T-helper 9 cell (primary cell): ENCODE measurements at places on chromosomes 1 and 21.

DNA sequence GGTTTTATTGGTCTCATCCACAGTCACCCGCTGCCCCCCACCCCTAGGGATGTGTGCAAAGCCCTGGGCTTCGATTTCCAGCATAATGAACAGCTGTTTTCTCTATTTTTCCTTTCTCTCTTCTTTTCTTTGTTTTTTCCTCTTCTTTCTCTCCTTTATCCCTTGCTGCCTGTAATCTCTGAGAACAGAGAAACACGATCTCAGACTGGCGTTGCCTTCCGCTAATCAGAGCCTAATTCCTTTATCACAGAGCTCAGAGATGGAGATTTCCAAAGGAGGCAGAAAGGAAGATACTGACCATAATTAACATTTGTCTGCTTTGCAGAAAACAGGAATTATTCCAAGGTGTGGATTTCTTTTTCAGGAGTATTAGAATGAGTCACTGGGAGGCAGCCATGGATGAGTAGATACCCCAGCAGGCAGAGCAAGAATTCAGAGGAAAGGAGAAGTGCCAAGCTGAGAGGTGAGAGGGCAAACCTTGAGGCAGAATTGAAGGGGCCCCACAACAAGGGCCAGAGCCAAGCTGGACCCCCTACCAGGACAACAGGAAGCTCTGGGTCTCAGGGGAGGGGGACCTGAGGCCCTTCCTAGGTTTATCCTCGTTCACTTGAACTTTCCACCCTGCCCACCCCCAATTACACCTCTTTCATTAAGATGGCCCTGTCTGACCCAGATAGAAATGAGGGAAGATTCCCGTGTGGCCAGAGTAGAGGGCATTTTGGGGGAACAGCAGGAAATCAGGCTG lies 33.3 kb downstream of the MATN1 start:
- DNase-seq: no peak

DNA sequence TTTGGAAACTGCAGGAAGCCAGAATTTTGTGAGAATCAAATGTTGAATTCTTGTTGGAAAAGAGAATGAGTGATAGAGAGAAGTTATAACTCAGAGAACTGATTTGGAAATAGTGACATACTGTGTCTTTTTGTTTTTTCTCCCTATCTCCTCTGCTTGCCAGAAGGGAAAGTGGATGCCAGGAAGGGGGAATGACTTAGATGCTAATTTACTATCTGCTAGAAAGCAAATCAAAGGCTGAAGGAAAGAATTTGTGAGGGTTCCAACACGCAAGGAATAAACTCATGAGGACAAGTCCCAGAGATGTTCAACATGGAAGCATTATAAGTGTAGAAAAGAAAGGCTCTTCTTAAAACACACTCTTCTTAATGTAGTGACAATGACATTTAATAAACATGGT lies 20.5 kb upstream of the LRRC39 start:
- no peak for DNase-seq

DNA sequence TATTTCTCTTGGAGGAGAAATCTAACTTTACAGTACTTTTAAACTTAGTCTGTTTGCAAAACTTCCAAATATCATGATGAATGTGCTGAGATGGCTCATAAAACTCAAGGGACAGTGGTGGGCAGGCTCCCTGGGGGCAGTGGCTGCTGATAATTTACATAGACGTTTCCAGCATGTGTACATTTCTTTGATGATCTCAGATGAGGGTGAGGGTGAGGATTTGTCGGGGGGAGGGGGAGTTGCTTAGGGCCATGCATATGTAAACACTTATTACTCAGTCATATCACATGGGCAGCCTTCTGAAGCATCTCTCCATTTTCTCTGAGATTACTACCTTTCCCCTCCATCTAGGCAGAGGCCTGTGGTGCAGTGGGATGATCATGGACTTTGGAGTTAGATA lies 152.9 kb upstream of the HMGB4 start:
- no peak for DNase-seq

DNA sequence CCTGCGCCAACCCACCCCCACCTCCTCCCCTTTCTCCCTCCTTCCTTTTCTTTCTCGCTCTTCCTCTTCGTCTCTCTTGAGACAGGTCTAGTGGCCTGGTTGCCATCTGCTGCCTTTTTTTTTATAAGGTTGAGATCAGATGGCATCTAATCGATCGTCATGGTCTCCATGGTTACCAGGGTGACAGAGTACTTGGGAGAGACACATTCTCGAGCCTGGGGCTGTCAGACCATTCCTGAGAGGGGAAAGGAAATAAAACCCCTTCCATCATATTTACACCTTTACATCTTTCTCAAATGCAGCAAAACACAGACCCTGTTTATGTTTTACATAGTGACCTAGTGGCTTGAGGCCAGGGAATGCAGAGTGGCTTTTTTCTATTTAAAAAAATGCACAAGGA lies 53.5 kb upstream of the SLC22A15 start:
- DNase-seq: no peak

DNA sequence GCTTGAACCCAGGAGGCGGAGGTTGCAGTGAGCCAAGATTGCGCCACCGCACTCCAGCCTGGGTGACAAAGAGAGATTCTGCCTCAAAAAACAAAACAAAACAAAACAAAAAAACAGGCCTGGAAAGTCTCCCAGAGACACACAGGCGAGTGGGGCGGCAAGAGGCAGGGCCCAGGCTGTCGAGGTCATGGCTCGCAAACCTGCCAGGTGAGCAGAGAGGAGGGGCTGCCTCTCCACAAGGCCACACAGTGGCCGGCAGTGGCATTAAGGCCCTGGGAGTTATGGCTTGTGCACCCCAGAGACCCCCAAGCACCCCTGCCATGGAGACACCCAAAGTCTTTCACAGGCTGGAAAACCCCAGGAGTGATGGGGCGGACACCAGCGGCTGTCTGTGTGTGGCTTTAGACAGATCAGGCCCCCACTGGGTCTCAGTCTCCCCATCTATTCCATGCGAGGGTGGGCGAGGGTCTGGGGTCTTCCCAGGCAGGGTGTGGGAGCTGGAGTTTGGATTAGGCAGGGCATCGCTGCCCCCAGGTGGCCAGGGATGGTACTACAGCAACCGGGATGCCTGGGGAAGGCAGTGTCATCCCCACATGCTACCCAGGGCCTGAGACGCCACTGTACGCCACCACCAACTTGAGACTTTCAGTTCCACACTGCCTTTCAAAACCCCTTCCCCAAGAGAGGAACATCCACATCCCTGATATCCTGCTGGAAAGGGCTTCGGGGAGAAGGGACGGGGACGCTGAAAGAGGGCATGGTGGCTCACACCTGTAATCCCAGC lies 7.3 kb upstream of the CTRC start:
- DNase-seq: peak; percentile 75

DNA sequence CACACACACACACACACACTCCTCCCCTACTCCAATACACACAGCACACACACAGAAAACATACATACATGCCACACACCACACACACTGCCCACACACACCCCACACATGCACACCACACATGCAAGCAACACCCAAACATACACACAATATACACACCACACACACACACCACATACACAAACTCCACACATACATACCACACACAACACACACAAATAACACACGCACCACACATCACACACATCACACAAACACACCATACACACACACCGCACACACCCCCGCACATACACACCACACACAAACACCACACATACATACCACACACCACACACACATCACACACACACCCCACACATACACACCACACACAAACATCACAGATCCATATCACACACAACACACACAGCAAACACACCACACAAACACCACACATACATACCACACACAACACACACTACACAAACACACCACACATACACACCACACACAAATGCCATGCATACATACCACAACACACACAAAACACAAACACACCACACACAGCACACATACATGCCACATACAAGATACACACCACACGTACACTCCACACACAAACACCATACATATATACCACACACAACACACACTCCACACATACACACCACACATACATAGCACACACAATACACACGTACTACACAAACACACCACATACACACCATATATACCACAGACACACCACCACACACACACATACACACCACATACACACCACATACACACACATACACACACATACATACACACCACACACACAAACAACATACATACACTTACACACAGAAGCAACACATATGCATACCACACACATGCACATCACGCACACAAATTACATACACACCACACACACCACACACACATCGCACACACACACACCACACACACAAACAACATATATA lies 932 bp upstream of the RAB7B start:
- DNase-seq: no peak

GRCh38 chr1:50132347-50132894 lies 23.7 kb downstream of the ELAVL4 start:
- DNase-seq: no peak

GRCh38 chr21:41653243-41653953 lies 113.5 kb downstream of the RIPK4 start:
- no peak for DNase-seq

DNA sequence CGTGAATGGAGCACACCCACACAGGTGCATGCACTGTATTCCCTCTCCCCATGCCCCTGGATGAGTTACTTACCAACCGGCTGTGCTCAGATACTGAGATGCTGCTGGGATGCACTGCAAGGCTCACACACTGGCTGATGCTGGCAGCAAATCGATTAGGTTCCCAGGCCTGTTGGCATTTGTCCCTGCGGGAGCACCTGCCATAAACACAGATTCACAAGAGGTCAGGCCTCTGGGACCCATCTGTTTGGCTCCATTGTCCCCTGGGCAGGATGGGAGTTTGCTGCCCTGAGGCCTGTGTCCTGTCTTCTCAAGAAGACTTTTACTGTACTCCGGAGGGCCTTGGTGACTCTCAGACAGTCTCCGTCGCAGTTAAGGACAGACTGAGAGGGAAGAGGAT lies 145.4 kb downstream of the PLXNA2 start:
- DNase-seq: no peak

DNA sequence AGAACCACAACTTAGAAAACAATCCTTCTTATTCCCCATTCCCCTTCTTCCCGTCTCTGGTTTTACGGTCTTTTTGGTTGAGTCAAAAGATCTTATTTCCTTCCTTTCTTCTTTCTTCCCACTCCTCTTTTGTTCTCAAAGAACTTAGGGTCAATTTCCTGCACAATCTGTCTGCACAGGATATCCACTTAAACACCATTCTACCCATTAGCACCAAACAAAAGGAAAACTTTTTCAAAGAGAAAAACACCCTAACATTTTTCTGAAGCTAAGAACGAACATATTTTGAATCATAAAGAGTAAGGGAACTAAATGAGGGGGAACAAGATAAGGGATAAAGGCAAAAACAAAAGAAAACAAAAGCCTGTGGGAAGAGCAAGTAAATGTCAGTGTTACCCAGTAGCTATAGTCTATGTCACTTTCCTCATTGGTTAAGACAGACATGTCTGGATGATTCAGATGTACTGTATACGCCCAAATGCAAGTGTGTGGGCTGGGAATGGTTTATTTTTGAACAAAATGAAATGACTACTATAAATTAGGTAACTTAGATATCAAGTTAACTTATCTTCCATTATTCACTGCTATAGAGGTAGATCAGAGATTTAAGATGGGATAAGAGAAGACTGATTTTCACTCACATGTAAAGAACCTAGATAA lies 59.9 kb downstream of the TOR3A start:
- DNase-seq: no peak

- no peak for DNase-seq
These were observed 190.2 kb upstream of the BRINP3 start for GRCh38 chr1:190667914-190668313.

DNA sequence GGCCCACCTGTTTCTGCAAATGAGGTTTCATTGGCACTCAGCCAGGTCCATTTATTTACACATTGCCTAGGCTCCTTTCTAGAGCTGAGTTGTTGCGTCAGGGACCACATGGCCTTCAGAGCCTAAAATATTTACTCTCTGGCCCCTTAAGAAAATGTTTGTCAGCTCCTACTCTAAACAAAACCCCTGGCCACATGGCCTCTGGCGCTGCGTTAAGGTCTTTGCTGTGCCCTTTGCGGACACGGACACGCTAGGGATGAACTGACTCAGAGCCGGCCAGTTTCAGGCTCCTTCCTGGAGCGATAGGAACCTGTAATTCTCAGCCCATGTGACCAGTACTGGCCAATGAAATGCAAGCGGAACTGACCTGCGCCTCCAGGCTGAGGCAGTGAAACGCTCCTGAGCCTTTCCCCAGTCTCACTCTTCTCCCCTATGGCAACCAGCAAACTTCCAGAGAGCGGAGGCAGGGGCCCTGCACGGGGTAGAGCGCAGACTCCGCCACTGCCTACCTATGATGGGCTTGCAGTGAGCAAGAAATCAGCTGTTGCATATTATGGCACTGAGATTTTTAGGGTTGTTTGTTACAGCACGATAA lies 160.3 kb downstream of the ETS2 start:
- no peak for DNase-seq

GRCh38 chr1:75014250-75014649 lies 119.9 kb upstream of the LHX8 start:
- DNase-seq: no peak

GRCh38 chr1:222028116-222028515 lies 286.2 kb upstream of the DUSP10 start:
- DNase-seq: no peak

- DNase-seq: no peak
These were observed 87.1 kb upstream of the BCL10 start for GRCh38 chr1:85363521-85363920.

DNA sequence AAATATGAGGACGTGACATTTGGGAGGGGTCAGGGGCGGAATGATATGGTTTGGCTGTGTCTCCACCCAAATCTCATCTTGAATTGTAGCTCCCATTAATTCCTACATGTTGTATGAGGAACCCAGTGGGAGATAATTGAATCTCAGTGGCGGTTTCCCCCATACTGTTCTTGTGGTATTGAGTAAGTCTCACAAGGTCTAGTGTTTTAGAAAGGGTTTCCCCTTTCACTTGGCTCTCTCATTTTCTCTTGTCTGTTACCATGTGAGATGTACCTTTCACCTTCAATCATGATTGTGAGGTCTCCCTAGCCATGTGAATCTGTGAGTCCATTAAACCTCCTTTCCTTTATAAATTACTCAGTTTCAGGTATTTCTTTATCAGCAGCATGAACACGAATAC lies 663.6 kb upstream of the CHRM3 start:
- no peak for DNase-seq

DNA sequence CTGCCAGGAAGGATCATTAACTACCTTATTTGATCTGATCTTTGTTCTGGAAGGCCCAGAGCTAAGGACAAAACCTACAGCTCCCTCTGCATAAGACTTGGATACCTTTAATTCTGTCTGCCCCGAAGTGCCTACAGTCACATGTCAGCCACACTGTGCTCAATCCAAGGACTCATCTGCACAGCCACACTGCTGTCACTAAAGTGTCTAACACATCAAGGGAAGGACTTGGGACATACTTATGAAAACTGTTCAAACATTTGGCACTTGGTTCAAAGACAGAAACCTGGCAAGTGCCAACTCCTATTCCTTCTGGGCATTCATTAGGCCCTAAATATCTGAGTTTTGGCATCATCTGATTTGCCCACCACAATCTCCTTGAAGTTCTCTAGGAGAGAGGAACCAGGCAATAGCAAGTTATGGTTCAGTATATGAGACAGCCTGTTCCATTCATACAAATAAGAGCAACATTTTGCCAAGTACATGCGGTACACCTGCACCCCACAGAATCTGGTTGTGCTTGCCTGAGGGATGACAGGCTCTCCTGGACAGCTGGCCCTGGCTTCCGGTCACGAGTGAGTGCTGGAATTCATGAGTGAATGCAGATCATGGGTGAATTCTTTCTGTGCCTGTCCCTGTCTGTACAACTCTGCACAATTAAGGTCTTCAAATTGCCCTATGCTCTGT lies 105.9 kb downstream of the KCNK1 start:
- DNase-seq: no peak

- DNase-seq: no peak
These were observed 14.9 kb downstream of the ODF2L start for GRCh38 chr1:86381223-86381622.
